ENCODE measurements at places on chromosomes 5 and 9. TPM values are rescaled to one million over a fixed set of nuclear protein-coding genes. Genes with fewer than 3 reads are reported as not detected.

- no peak for DNase-seq
Measured at GRCh38 chr9:131503626-131504465, 1.1 kb downstream of the POMT1 start.

- no peak for DNase-seq
Measured at GRCh38 chr5:66722686-66723085, 126.5 kb downstream of the MAST4 start.

GRCh38 chr9:72173080-72173479 lies 23.8 kb downstream of the GDA start:
- DNase-seq: no peak

- no peak for DNase-seq
Measured at GRCh38 chr5:40798801-40799210, 632 bp upstream of the PRKAA1 start.

GRCh38 chr5:25974451-25974850 lies 1063.9 kb downstream of the CDH9 start:
- DNase-seq: no peak

DNA sequence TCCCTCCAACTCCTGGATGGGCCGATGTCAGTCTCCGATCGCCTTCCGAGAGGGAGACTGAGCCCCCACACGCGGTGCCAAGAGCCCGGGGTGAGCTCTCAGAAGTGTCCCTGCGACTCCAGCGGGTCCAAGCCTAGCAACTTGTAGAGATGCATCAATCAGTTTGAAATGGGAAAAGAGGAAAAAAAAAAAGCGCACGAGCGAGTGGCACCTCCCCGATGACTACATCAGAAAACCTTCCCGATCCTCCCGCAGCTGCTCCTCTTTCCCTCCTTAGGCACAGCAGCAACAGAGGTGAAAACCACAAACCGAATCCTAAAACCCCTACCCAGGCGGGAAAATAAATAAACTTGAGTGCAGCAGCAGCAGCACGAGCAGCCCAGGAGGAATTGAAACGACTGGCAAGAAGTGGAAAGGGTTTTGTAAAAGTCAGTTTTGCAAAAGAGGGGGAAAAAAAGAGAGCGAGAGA lies 1.0 kb upstream of the EFNA5 start:
- DNase-seq: no peak

DNA sequence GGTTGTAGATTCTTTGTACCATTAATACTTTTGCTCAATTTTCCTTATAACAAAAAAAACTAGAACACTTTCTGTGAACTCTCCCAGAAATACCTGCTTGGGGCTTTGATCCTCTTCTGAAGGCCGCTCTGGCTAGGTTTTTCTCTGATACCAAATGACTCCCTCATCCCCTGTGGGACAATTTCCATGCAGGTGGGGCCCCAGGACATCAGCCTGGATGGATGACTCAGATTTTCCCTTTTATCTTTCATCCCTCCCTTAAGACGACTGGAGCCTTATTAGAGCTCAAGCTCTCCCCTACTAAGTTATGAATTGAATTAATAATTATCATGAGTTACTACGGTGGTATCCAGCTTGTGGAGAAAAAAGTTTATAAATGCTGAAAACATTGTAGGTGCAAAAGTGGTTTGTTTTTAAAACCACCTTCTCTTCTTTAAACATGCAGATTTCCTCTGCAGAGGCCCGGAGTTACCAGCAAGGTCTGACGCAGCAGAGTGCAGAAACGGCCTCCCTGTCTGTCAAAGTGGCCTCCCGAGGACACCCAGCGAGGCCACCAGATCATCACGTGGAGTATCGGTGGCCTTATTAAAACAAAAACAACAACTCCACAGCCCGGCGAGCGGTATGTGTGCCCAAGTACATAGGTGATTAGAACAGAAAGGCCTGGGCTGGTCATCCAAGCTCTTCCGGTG lies 50.8 kb upstream of the IRX4 start:
- DNase-seq: no peak

DNA sequence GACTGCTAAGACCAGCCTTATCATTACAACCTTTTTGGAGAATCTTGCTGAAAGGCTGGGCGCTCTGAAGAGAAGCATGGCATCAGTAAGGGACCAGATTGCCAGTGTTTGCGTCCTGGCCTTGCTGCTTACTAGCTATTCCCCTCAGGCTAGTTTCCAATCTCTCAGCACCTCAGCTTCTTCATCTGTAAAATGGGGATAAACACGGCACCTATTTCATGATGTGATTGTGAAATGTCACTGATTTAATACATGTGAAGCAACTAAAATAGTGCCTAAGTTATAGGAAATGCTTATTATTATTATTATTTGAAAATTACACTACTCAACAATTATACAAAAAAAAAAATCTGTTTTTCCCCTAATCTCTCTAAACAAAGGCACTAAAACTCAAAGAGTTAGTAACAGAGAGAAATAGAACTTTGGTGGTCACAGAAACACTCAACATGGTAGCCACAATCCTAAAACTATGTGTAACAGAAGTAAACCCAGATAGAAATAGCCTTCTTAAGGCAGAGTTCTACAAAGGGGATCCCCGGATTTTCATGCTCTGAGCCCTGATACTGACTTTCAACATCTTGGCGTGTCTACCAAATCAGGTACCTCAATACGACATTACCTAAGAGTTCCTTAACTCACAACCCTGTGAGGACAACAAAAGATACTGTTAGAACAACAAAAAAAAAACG lies 62.0 kb downstream of the ENC1 start:
- no peak for DNase-seq

- DNase-seq: no peak
Measured at GRCh38 chr5:66351813-66352212, 207.7 kb downstream of the SREK1 start.

GRCh38 chr5:124754206-124754927 lies 7.9 kb upstream of the ZNF608 start:
- DNase-seq: no peak

- no peak for DNase-seq
Measured at GRCh38 chr5:105218018-105218417, 1655.4 kb upstream of the NUDT12 start.

GRCh38 chr5:33929925-33930690 lies 6.1 kb upstream of the RXFP3 start:
- DNase-seq: no peak

- DNase-seq: no peak
Measured at GRCh38 chr9:116565986-116566385, 121.1 kb upstream of the TRIM32 start.

- no peak for DNase-seq
Measured at GRCh38 chr5:10213316-10213715, 36.4 kb downstream of the ATPSCKMT start.

DNA sequence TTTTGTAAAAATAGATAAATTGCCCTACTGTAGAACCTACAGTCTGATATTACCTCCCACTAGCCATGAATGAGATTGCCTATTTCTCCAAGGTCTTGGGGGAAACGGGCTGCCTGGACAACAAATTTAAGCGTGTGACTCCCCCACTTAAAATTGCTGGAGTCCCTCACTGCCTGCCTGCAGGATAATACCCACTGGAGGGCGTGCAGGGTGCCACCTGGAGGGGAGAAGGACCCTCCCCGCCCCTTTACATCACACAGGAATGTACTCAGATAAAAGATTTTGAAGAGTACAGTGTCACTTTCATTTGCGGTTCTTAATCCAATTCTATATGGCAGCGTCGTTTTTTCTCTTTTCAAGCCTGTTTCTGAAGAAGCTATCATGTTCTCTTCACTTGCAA lies 6.2 kb upstream of the TRIM7 start:
- no peak for DNase-seq

NOXA1 gene
- total RNA-seq: 27.2 TPM

FCN2 gene
- not detected for total RNA-seq

MORN5 gene
- total RNA-seq: not detected

HRCT1 gene
- 161 TPM for total RNA-seq

SPINK4 gene
- total RNA-seq: 33.3 TPM

CCL28 gene
- 108 TPM for total RNA-seq

MLANA gene
- not detected for total RNA-seq

MUSK gene
- total RNA-seq: 3.6 TPM

All from mucosa of descending colon (tissue), 3 donors.